Stimulated activated CD8-positive, alpha-beta memory T cell treated with anti-CD3 and anti-CD28 coated beads, Interleukin-7, amount 100 ng/mL, for 4 hours (primary cell): ENCODE measurements at places on chromosomes 12 and 14.

GRCh38 chr12:52063082-52063924 lies 6.5 kb upstream of the ATG101 start:
- DNase-seq, result no peak

GRCh38 chr12:63151623-63152320 lies 771 bp upstream of the AVPR1A start:
- DNase-seq, result no peak

- DNase-seq, result no peak
These were observed 69.7 kb downstream of the MGAT4C start for GRCh38 chr12:86186449-86186848.

- no peak for DNase-seq
These were observed 513.0 kb downstream of the NRXN3 start for GRCh38 chr14:78683206-78683605.

DNA sequence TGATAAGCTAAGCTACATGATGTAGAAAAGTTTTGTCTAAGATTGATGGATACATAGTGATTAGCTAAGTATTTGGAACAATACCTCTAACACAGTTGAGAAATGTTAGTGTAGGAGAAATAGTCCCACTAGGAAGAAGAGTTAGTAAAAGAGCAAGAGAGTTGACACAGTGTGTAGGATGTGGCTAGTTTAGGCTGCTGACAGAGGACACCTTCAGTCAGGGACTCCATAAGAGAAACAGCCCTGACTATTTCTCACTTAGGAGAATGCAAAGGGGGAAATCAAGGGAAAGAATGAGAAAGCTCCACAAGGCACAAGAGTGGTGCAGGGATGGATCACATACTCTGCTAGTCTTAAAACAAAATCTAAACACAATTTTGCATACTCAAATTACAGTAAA lies 613.7 kb downstream of the SLC16A7 start:
- no peak for DNase-seq

DNA sequence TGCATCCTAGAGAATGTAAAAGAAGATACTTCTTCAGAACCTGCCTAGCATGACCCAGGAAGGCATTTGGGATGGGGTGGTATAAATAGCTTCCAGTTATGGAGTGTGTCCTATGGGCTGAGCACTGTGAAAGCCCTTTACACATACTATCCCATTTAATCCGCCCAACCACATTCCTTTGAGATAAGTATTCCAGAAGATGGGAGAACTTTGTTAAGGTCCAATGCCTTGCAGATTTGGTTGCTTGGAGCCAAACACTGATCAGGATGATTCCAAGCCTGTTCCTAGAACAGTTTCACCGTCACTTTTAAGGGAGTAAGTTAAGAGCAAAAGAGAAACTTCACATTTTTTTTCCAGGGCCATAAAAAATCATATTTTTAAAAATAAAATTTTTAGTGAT lies 82.5 kb upstream of the CLMN start:
- DNase-seq, result no peak
